Cardiac ventricle fibroblast (primary cell): ENCODE measurements at places on chromosomes 7 and 10. TPM values are rescaled to one million over a fixed set of nuclear protein-coding genes. Genes with fewer than 3 reads are reported as not detected.

Gene CFAP43
- 0.06 and 0.15 TPM in 2 replicates for total RNA-seq

Gene TAX1BP1
- 59.8 and 60.8 TPM in 2 replicates for total RNA-seq

Gene CDK13
- 27.9 and 29.8 TPM in 2 replicates for total RNA-seq

Gene EN2
- total RNA-seq: 0.37 TPM in 1 of 2 replicates, not detected in the other

Gene STAG3
- total RNA-seq: 0.87 and 2.6 TPM in 2 replicates

Gene CDK14
- total RNA-seq: 23.0 and 25.7 TPM in 2 replicates

Gene BMPER
- 67.4 and 86.9 TPM in 2 replicates for total RNA-seq

Gene OR6V1
- not detected in 2 replicates for total RNA-seq

Gene ZSWIM8
- 57.7 and 62.0 TPM in 2 replicates for total RNA-seq

Gene SLC26A4
- total RNA-seq: 0.05 and 0.44 TPM in 2 replicates

Gene INHBA
- total RNA-seq: 1.5 and 1.9 TPM in 2 replicates

Gene CHCHD2
- total RNA-seq: 260 and 302 TPM in 2 replicates

Gene KAZALD1
- total RNA-seq: 23.5 and 25.0 TPM in 2 replicates

Gene CALCR
- not detected in 2 replicates for total RNA-seq

Gene GRM3
- not detected in 2 replicates for total RNA-seq

Gene CDH23
- 0.31 and 1.6 TPM in 2 replicates for total RNA-seq

Gene CUZD1
- 0.20 and 0.56 TPM in 2 replicates for total RNA-seq

Gene SEC61A2
- 2.0 and 3.1 TPM in 2 replicates for total RNA-seq

Gene MAGI2
- total RNA-seq: 2.3 and 9.4 TPM in 2 replicates

Gene FAM171A1
- 21.0 and 23.4 TPM in 2 replicates for total RNA-seq

Gene ZWINT
- total RNA-seq: 1.9 and 2.1 TPM in 2 replicates
